Activated naive CD4-positive, alpha-beta T cell treated with anti-CD3 and anti-CD28 coated beads, Interleukin-2, amount 10 ng/mL, durations not matched to agents 7 days and 5 days (primary cell): ENCODE measurements at places on chromosomes 4 and X.

DNA sequence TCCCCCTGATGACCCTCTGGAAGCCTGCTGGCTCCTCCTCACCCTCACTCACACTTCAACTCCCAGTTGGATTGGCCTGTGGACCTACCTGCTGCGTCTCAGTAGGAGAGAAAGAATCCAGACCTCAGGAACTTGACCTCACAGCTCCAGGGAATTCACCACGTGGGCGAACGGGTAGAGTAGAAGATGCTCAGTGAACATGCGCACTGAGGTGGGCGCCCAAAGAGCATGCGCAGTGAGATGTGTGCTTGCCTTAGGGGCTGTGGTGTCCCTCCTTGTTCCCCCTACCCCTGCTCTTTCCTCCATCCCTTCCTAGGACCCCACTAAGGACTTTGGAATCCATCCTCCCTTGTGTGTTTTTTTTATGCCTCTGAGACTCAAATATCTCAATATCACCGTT lies 12.9 kb downstream of the FOXR2 start:
- no peak for DNase-seq

GRCh38 chr4:48912349-48912748 lies 5.8 kb upstream of the OCIAD2 start:
- DNase-seq, result no peak

- DNase-seq, result no peak
These were observed 426.4 kb upstream of the RPS6KA3 start for GRCh38 chrX:20693078-20693477.

- DNase-seq, result no peak
These were observed 7.9 kb downstream of the PRPS2 start for GRCh38 chrX:12799118-12799517.

GRCh38 chr4:108547682-108548081 lies 72.7 kb upstream of the RPL34 start:
- DNase-seq, result no peak

DNA sequence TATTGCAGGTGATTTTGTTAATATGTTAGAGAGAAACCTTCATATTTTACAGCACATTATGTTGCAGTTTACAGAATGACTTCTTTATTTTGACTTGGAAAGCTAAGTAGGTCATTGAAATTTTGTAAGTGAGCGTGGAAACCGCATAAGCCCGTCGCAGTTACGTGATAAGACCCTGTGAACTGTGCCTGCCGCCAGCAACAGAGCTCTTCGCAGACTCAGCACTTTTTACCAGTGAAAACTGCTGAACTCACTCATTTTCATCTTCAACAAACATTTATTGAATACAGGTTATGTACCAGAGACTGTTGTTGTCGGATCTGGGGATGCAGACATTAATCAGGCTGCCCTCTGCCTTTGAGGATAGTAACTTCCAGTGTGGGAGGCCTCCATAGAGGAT lies 355.7 kb downstream of the HS3ST1 start:
- no peak for DNase-seq

GRCh38 chr4:74631988-74632387 lies 162.3 kb downstream of the BTC start:
- DNase-seq, result no peak

DNA sequence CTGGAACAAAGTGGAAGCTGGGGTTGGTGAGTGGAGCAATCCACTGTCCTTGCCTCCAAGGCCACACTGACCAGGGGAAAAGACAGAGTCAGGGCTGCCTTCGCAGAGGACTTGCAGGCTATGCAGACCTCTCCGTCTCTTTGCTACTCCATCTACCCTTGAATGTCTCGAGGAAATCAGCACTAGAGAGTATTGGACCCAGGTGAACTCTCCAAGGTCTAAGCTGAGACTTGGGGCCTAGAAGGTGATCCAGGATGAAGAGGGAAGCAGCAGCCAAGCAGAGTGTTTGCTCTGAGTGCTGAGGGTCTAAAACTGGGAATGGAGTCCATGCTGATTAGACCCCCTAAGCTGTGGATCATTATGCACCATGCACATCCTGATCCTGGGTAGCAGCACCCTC lies 54.5 kb downstream of the ANXA3 start:
- no peak for DNase-seq

GRCh38 chrX:72381439-72382201 lies 75.9 kb upstream of the CITED1 start:
- no peak for DNase-seq

DNA sequence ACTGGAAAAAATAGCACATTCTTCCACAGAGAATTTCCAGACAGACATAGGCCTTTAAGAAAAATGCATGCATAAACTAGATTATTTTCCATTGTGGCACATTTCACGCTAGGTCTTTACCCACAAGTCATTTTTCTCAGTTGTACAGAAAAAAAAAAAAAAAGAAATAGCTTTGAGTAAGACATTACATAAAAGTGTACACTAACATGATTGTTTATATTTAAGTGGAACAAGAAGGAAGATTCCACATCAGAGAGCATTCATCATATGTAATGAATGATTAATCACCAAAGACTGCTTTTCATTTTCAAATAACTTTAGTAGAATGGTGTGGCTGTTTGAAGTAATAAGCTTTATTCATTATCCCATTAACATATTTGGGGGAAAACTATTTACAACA lies 1270.2 kb upstream of the AGA start:
- no peak for DNase-seq

- no peak for DNase-seq
These were observed 159.8 kb downstream of the CPEB2 start for GRCh38 chr4:15162046-15162445.

- DNase-seq, result no peak
These were observed 57.1 kb downstream of the MAP7D2 start for GRCh38 chrX:20059467-20060128.

GRCh38 chr4:119081943-119082342 lies 53.7 kb upstream of the MYOZ2 start:
- DNase-seq, result no peak

DNA sequence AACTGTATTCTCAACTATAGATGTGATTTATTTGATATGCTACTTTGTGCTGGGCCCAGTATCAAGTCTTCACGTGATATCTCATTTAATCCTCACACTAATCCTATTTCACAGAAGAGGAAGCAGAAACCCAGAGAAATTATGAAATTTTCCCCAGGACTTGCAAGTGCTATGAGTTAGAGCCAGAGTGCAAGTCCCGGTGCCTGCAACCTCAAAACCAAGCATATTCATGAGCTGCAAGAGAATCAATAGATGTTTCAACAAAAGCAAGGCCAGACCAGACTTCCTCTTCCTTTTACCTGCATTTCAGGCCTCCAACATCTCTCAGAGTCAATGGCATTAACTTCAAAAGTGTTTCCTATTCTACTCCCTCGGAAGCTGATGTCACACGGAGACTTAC lies 92.2 kb upstream of the GATB start:
- DNase-seq, result no peak

DNA sequence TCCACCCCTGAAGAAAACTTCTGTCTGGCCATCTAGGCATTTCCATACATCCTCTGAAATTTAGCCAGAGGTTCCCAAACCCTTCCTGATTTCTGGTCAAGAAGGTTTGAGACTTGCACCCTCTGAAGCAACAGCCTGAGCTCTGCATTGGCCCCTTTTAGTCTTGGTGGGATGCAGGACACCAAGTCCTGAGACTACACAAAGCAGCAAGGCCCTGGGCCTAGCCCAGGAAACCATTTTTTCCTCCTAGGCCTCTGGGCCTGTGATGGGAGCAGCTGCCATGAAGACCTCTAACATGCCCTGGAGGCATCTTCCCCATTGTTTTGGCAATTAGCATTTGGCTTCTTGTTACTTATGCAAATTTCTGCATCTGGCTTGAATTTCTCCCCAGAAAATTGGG lies 196.6 kb downstream of the IL1RAPL2 start:
- DNase-seq, result no peak

DNA sequence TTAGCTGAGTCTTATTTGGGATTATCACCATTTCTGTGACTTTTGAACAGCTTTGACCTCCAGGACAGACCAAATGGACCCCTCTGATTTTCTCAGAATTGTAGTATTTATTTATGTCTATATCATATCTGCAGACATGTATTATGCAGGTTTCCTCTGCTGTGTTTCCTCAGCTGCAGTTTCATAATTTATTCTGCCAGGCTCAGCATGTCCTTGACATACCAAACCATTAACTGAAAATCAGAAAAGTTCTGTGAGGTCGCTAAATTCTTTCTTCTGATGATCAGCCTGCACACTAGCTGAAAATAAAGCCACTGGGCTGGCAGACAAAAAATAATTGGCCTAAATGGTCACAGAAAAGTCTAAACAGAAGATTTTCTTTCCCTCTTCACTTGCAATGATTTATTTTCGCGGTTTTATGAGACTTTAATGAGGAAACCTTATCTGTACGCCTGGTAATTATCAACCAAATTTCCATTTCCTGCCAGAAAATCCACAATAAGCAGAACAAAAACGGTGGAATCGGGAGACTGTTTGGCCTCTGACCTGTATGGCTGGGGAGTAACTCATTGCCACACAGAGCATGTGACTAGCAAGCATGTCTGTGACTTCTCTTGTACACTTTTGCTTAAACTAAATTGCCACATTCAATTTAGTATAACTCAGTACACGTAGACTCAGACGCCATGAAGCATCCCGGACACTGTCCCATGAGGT lies 150.9 kb downstream of the ENPP6 start:
- DNase-seq, result no peak

DNA sequence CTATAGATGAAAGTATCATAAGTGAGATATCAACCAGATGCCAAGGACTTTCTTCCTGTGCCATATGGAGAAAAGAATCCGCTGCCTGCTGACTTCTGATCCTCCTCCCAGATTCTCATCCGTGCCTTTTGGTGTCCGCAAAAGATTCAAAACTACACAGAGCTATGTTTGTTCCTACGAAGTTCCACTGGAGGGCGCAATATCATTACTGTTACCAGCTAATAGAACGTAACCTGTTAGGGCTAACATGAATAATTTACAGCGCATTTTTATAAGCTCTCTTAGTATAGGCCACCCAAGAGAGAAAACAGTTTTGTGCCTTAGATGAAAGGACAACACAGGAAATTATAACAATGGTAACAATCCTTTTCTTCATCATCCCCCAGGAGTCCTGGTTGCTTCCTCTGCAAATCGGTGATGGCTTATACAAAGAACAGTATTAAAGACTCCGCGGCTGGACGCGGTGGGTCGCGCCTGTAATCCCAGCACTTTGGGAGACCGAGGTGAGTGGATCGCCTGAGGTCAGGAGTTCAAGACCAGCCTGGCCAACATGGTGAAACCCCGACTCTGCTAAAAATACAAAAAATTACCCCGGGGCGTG lies 22.8 kb upstream of the CENPVL3 start:
- peak; percentile 20 for DNase-seq

DNA sequence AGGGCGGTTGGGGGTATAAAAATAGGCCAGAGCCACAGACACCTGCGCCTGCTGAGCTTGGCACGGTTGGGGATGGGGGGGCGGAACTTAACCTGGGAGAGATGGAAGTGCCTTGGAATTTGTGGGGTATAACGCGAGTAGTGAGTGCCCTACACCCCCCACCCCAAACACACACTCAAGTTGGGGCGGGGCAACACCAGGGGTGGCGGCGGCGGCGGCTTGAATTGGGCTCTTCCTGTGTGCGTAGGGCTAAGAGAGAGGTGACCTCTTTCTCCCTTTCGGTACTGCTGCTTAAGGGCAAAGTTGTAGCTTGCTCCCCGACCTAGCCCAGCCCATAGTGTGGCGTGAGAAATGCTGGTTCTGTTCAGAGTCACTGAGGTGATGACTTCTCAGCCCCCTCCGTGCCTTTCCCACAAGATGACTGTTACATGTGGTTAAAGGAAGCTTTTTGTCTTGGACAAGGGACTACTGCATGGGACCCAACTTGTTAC lies 839 bp downstream of the STK26 start:
- peak; percentile 67 for DNase-seq

DNA sequence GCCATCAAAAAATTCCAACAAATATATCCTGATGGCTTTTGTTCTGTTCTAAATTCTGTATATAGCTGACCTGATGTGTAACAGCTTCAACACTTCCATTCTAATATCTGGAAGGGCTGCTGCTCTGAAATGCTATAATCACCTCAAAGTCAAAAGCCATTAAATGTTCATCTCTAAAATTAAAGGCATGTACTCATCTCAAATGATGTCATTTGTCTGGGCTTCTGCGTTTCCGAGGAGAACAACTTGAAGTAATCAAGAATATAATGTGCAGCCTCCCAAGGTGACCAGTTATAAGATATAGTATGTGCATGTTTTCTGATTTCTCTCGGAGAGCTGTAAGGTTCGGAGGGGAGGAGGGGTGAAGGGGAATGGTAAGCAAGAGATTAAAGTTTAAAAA lies 237.6 kb downstream of the SCFD2 start:
- no peak for DNase-seq

- DNase-seq, result no peak
These were observed 150.8 kb downstream of the AFAP1 start for GRCh38 chr4:7788694-7789425.

DNA sequence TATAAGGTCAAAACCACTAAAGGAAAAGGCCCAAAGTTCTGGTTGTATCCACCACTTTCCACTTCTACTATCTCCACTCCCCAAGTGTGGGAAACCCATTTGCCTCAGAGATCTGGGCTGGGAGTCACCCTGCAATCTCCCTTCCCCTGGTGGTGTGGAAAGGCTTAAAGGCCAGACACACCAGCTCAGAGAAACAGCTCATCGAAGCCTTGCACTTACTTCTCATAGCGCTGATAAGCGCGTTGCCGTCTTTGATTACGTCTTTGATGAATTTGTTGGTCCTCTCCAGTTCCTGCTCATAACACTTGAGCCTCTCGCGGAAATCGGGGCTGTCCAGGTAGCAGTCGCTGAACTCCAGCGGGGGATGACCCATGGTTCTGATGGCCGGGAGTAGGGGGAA lies 647 bp downstream of the OPHN1 start:
- DNase-seq, result no peak

GRCh38 chr4:26083987-26084386 lies 170.0 kb downstream of the SMIM20 start:
- no peak for DNase-seq

DNA sequence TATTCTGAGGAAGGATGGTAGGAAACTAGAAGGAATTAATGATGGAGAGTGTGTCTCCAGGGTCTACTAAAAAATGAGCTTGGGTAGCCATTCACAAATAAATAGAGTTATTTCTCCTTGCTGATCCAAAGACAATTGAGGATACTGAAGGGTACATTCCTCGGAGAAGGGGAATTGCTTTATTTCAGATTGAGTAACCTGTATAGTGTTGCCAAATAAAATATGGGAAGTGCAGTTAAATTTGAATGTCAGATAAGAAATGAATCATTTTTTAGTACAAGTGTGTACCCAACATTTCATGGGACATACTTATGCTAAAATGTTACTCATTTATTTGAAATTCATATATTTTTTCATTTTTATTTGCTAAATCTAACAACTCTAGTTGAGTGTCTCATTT lies 16.0 kb upstream of the VSIG1 start:
- no peak for DNase-seq

DNA sequence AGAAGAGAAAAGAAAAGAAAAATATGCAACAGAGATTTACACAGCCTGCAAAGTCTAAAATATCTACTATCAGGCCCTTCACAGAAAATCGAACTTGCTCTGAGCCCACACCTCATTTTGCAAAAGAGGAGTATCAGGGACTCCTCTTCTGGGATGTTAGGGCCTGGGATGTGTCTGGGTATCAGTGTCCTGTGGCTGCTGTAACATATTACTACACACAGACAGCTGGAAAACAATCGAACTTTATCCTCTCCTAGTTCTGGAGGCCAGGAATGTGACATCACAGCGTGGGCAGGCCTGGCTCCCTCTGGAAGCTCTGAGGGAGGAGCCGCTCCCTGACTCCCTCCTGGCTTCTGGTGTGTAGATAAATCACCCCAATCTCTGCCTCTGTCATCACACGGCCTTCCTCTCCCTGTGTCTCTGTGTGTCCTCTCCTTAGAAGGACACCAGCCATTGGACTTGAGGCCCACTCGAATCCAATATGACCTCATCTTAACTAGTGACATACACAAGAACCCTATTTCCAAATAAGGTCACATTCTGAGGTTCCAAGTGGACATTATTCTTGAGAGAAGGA lies 52.9 kb downstream of the PPP2R2C start:
- no peak for DNase-seq
